Psoas muscle (tissue), 8 donors: ENCODE measurements at places on chromosomes 1 and 21. TPM values are rescaled to one million over a fixed set of nuclear protein-coding genes. Genes with fewer than 3 reads are reported as not detected.

DNA sequence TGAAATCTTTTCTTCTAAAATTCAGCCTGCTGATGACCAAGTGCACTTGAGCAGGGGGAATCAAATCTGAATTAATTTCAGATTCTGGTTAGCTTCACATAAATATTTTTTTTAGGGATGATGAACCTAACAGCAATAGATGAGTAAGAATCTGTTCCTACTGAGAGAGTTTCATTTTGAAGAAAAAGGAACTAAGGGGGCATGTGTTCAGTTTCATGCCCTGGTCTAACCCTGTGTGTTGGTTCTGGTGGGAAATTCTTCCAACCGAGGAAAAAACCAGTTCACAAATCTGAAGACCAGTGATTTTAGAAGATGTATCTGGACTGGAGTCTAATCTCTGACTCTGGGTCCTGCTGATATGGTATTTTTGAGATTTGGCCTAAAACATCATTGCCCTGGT is 13.7 kb downstream of the SELL start:
- no peak for DNase-seq

DNA sequence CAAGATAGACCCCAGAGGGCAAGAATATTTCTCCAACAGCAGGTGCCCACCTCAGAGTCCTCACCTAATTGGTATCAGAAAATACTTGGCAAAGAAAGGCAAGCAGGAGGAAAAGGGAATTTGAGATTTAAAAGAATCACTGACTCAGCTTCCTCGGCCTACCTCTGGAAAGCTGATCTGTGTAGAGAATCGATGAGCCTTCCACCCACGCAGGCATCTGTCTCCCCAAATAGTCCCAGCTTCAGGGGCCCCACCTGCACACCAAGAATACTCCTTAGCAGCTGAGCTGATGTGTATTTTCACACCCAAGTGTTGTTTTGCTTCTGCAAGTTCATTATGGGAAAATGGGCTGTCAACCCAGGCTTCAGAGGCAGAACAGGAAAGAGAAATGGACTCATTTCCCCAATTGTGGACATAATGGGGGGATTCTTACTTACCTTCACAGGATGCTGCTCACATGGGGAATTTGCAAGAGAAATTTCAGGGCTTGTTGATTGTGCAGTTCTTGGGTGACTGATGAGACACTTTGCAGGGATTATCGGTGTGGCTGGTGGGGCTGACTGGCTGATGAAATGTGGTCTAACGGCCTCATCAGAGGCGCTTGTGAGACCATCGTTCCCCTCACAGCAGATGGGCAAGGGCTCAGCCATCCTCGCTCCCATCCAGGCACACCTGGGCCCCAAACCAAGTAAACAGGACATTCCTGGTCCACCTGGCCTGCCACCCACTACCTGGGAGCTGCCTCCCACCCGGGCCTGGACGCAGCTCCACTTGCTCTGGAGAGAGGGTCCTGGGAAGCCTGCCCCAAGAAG is 436.3 kb downstream of the PTPRU start:
- no peak for DNase-seq

DNA sequence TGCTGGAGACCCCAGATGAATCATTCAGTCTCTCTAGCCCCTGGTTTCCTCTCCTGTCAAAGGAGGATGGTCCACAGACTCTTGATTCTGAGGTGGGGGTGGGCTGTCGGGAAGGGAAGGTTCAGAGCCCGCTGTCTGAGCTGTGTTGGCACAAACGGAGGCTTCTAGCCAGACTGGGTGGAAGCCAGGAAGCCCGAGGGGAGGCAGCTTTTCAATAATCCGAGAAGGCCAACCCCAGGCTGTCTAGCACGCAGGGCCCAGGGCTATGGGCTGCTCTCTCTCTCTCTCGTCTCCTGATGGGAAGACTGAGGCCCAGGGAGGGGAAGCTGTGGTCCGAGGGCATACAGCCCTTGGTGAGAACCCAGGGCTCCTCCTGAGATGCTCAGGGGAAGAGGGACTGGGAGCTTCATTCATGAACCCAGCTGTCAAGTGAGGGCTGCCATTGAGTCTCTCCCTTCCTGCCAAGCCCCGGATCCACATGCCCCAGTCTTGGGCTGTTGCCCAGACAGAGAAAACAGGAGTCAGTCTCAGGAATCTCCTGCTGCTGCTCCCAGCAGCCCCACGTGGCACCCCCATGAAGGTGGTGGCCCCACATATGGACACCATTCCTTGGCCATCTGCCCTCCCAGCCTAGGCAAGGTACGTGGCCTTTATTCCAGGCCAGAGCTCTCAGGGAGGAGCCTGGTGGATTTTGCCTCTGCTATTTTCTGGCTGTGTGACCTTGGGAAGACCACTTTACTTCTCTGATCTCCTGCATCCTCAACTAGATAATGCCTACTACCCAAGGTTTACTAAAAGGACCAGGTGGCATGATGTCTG is 44.4 kb downstream of the RAP1GAP start:
- DNase-seq, result no peak

GRCh38 chr1:51924455-51924854 is 45.9 kb upstream of the NRDC start:
- DNase-seq, result no peak

GRCh38 chr1:2836333-2836970 is 35.0 kb upstream of the TTC34 start:
- no peak for DNase-seq

DNA sequence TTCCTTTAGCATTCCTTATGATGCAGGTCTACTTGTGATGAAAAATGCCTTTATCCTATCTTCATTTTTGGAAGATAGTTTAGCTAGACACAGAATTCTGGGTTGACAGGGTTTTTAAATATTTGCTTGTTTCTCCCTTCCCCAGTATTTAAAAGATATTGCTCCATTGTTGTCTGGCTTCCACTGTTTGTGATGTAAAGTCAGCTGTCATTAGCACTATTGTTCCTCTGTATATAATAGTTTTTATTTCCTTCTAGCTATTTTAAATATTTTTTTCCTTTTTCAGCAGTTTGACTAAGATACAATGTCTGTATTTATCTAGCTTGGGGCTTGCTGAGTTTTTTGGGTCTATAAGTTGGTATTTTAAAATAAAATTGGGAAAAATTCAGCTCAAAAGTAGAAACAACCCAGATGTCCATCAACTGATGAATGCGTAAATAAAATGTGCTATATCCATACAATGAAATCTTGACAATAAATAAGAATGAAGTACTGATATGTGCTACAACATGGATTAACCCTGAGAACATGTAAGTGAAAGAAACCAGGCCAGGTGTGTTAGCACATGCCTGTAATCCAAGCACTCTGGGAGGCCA is 11.2 kb downstream of the IFT25 start:
- no peak for DNase-seq

GRCh38 chr1:189859385-189859977 is 618.2 kb downstream of the BRINP3 start:
- DNase-seq, result no peak

DNA sequence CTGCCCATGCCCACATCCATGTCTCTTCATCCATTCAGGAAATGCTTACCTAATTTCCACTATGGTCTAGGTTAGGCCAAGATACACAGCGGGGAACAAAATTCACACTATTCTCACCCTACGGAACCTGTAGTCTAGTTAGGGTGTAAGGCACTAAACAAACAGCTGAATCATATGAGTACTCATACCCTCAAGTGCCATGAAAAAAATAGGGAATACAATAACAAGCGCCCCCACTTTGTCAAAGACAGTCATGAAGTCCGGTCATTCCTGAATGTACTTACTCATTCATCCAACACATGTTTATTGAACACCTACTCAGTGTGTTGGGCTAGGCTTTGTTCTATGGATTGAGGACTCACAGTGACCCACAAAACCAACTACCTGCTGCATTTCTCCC is 6.2 kb upstream of the FYB2 start:
- DNase-seq, result no peak

GRCh38 chr1:87787551-87787950 is 458.9 kb downstream of the LMO4 start:
- no peak for DNase-seq

DNA sequence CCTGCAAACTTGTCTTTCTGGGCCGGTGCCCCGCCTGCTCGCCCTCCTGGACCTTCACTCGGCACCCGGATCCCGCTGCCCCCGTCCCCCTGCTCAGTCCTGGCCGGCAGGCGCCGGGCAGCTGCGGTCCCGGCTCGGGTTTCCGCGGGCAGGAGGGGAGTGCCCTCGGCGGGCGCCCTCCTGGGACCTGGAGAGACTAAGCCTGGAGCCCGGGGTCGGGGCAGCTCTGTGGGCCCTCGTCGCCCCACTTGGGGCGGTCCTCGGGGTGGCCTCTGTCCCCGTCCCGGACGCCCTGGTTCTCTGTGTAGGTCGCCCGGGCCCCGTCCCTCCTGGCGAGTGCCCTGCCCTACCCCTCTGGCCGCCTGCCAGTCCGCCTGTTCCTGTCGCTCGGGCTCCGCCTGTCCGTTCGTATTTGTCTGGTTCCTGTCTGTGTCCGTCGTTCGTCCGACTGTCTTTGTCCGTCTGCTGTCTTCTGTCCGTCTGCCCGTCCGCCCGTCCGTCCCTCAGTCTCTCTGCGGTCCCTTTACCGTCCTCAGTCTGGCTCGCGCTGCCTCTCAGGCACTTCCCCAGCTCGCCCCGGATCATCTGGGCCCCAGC is 490 bp downstream of the SERINC2 start:
- peak; percentile 95 for DNase-seq

GRCh38 chr1:29698626-29699025 is 462.3 kb downstream of the PTPRU start:
- no peak for DNase-seq

GRCh38 chr1:30840904-30841598 is 67.5 kb downstream of the SDC3 start:
- no peak for DNase-seq

GRCh38 chr1:31663622-31664452 is 19.2 kb upstream of the PEF1 start:
- DNase-seq, result peak; percentile 77

GRCh38 chr1:183417772-183418491 is at the start of gene NMNAT2:
Gene NMNAT2 (minus strand): TSS chr1:183418380. CDS start chr1:183418267, 113 bp downstream.
- peak; percentile 50 for DNase-seq

DNA sequence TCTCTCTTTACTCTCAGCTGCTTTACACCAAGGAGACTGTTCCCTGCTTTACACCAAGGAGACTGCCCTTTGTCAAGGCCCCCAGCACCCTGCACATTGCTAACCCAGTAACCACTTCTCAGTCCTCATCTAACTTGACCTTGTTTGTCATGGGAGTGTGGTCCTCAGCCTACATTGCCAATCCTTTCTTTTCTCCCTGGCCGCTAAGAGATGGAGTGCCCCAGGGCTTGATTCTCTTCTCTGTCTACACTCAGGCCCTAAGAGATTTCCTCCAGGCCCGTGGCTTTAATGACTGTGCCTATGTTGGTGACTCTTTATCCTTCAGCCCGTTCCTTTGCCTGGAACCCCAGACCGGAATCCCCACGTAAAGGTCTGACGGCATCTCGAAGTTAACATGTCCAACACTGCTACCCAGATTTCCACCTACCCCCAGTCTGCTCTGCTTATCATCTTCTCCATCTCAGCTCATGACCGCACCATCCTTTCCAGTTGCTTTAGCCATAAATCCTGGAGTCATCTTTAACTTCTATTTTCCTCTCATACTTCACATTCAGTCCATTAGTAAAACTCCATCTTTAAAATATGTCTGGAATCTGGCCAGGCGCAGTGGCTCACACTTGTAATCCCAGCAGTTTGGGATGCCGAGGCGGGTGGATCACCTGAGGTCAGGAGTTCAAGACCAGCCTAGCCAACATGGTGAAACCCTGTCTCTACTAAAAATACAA is 9.5 kb upstream of the SEMA4A start:
- no peak for DNase-seq

DNA sequence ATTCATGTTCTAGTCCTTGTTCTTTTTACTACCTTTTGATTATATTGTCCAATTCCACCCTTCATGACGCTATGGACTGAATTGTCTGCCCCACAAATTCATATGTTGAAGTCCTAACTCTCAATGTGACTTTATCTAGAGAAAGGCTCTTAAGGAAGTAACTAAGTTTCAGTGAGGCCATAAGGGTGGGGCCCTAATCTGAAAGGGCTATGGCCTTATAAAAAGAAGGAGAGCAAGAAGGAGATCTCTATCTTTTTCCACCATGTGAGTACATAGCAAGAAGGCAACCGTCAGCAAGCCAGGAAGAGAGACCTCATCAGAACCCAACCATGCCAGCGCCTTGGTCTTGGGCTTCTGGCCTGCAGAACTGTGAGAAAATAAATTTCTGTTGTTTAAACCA is 95.9 kb downstream of the HIVEP3 start:
- no peak for DNase-seq

DNA sequence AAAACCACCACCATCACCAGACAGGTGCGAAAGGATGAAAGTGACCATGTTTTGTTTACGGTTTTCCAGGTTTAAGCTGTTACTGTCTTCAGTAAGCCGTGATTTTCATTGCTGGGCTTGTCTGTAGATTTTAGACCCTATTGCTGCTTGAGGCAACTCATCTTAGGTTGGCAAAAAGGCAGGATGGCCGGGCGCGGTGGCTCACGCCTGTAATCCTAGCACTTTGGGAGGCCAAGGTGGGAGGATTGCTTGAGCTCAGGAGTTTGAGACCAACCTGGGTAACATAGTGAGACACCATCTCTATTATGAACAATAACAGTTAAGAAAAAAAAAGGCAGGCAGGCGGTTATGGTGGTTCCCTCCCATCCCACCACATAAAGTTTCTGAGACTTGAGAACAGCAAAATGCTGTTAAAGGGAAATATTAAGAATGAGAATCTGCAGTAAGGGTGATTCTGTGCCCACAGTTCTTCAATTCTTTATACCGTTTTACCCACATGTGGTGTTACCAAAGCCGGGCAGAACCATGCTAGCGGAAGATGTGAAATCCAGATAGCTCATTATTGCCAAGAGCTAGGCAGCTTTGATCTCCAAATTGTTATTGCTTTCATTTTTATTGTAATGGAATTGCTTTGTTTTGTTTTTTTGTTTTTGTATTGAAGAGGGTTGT is 34.5 kb upstream of the TDRD10 start:
- no peak for DNase-seq

DNA sequence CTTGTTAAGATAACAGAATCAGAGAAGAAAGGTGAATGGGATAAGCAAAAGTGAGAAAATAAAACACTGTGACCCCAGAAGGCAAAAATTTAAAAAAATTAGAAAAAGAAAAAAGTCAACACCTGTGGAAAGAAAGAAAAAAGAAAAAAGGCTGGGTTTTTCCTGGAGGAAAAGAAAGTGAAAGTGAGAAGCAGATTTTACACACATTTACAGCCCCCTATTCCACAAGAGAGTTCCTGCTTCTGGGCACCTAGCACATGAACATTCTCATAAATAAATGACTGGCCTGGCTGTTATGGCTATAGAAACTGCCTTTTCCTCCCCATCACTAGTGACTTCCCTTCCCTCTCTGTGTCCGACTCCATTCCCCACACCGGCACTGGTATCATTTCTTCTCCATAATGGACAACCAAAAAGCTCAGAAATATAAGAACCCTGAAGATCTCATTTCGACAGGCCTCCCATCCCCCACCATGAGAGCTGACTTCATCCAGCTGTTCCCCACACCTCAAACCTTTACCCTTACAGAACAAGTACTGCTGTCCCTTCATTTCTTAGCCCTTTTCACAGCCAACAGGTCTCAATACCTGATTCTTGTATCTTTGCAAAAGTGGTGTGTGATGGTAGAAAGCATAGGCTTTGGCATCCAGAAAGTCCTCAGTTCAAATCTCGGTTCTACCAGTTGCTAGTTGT is 12.6 kb downstream of the MTF1 start:
- DNase-seq, result no peak

Gene SPSB1
- 31.3 TPM for total RNA-seq

Gene LGR6
- total RNA-seq, result not detected

Gene ASAP3
- total RNA-seq, result 68.0 TPM

Gene TOR1AIP1
- 54.8 TPM for total RNA-seq

Gene IRF6
- total RNA-seq, result not detected

Gene EXTL1
- total RNA-seq, result 4.6 TPM

Gene ZSWIM5
- 0.50 TPM for total RNA-seq

Gene CRYBG2
- 0.56 TPM for total RNA-seq

Gene YRDC
- total RNA-seq, result 10.4 TPM

Gene SPRR2E
- not detected for total RNA-seq

Gene OR2L13
- total RNA-seq, result not detected
